ENCODE measurements at places on chromosomes 1 and 21. TPM values are rescaled to one million over a fixed set of nuclear protein-coding genes. Genes with fewer than 3 reads are reported as not detected.

The PRR9 gene
- not detected for total RNA-seq

The STYXL2 gene
- total RNA-seq, result not detected

The CCDC190 gene
- not detected for total RNA-seq

The LCE1B gene
- total RNA-seq, result not detected

The TPTE gene
- total RNA-seq, result not detected

The SLC45A1 gene
- total RNA-seq, result 0.82 TPM

The SEC16B gene
- total RNA-seq, result 1.6 TPM

The FCRL1 gene
- total RNA-seq, result not detected

GRCh38 chr1:66295803-66296202, 238.2 kb upstream of the SGIP1 start:
- no peak overlapping the region for H3K27ac ChIP-seq
- no peaks in the 10 kb centered on the region for H3K36me3 ChIP-seq
- DNase-seq, result no peak
- no peak overlapping the region for H3K4me3 ChIP-seq
- no peaks in the 10 kb centered on the region for H3K27me3 ChIP-seq
- H3K4me1 ChIP-seq, result no peaks in the 10 kb centered on the region

- H3K4me1 ChIP-seq, result peaks cover 47% of the 10 kb centered on the region
- H3K4me3 ChIP-seq, result no peak overlapping the region
- no peaks in the 10 kb centered on the region for H3K27me3 ChIP-seq
- peak; percentile 90 for DNase-seq
These were observed 18.8 kb downstream of the SLX9 start for GRCh38 chr21:44958471-44959191.

- DNase-seq, result peak; percentile 89
- peak overlapping the region; percentile 61 for H3K4me3 ChIP-seq
- peaks cover 13% of the 10 kb centered on the region for H3K36me3 ChIP-seq
- peaks cover 13% of the 10 kb centered on the region for H3K4me1 ChIP-seq
These were observed 467 bp downstream of the THRAP3 start for GRCh38 chr1:36224537-36225282.

GRCh38 chr1:19596065-19596713, 47.9 kb upstream of the NBL1 start:
- H3K27ac ChIP-seq, result peak overlapping the region; percentile 89
- H3K4me1 ChIP-seq, result peaks cover 16% of the 10 kb centered on the region
- no peaks in the 10 kb centered on the region for H3K27me3 ChIP-seq
- no peak for DNase-seq
- H3K36me3 ChIP-seq, result no peaks in the 10 kb centered on the region
- H3K4me3 ChIP-seq, result peak overlapping the region; percentile 85

GRCh38 chr1:83512373-83513193, 486.3 kb downstream of the TTLL7 start:
- no peaks in the 10 kb centered on the region for H3K27me3 ChIP-seq
- H3K27ac ChIP-seq, result no peak overlapping the region
- H3K4me1 ChIP-seq, result peaks cover 25% of the 10 kb centered on the region
- no peak overlapping the region for H3K4me3 ChIP-seq

- DNase-seq, result peak; percentile 82
- peak overlapping the region; percentile 58 for H3K4me3 ChIP-seq
- no peaks in the 10 kb centered on the region for H3K27me3 ChIP-seq
- H3K27ac ChIP-seq, result peak overlapping the region; percentile 74
These were observed 7.5 kb upstream of the PARK7 start for GRCh38 chr1:7953850-7954609.

DNA sequence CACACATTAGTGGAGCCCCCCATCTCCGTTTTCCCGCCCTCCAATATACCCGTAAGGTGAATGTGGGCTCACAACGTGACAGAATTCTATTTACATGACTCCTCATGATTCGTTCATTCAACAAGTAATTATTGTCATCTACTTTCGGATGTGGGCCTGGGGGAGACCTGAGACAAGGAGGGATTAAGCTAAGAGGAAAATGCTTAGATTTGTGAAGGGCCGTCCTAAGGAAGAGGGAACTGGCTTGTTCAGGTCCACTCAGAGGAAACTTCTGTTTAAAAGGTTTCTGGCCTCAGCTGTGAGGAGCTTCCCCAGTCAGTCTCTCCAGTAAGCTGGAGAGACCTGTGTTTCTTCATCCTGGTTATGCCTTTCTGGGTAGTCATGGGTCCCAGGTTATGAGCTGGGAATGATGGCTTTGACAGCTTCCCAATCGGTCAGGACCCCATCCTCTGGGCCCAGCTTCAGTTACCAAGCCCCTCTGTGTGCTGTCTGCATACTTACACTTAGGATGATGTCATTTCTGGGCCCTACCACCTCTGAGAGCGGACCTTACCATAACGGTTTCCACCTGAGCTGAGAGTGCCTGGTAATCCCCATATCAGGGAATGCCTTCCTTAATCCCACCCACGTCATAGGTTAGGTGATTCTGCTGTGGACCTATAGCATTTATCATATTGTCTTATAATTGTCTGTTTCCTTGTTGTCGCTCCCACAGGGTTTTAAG, 687 bp upstream of the ERI3 start:
- no peak overlapping the region for H3K27ac ChIP-seq
- no peaks in the 10 kb centered on the region for H3K36me3 ChIP-seq
- no peak for DNase-seq
- H3K27me3 ChIP-seq, result no peaks in the 10 kb centered on the region
- peaks cover 8% of the 10 kb centered on the region for H3K4me1 ChIP-seq
- peak overlapping the region; percentile 79 for H3K4me3 ChIP-seq

DNA sequence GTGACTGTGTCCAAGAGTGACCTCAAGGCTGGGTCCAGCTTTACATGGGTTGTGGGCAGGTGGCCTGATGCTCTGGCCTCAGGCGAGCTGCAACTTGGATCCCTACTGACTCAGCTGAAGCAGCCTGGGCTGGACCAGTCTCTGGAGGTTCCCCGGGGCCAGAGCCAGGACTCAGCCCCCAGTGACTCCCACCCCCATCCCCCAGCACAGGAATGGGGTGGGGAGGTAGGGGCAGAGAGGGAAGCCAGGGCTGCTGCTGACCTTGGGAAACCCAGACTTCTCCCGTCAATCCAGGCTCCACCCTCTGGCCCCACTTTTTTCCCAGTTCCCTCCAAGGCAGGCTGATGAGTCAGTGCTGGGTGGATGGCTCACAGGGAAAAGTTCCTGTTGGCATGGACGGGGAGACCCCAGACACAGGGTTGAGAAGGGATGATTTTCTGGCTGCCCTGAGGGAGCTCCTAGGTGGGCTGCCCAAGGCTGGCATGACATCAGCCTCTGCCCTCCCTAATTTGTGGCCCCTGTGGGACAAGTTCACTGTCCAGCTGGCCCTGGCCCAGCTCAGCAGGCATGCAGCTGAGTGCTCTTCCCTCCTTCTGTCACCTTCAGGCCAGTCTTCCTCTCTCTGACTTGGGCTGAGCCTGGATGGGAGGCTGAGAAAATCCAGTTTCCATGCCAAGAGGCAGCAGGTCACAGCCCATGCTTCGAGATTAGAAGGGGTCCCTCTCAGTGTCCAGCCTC, 2.2 kb downstream of the ZC3H12A start:
- H3K27ac ChIP-seq, result peak overlapping the region; percentile 64
- peak overlapping the region; percentile 75 for H3K4me3 ChIP-seq
- H3K36me3 ChIP-seq, result peaks cover 23% of the 10 kb centered on the region
- DNase-seq, result no peak
- H3K27me3 ChIP-seq, result no peaks in the 10 kb centered on the region
- H3K4me1 ChIP-seq, result peaks cover 60% of the 10 kb centered on the region

GRCh38 chr1:241998412-241998921, 431 bp downstream of the MAP1LC3C start:
- no peaks in the 10 kb centered on the region for H3K36me3 ChIP-seq
- H3K4me3 ChIP-seq, result peak overlapping the region; percentile 33
- H3K27me3 ChIP-seq, result no peaks in the 10 kb centered on the region
- no peaks in the 10 kb centered on the region for H3K4me1 ChIP-seq
- no peak overlapping the region for H3K27ac ChIP-seq

DNA sequence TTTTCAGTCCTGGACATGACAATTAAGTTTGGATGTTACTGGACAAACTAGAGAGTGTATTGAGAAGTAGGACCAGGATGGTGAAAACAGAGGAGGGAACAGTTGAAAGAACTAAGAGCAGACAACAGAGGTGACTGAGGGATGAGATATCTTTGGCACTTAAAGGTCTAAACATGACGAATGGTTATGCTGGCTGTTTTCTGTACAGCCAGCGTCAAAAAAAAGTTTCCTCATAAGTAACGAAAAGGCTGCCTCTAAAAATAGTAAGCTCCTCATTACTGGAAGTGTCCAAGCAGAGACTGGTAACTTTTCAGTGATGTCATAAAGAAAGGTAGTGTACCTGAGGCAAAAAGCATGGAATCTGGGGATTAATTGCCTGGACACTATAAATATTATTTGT, 35.2 kb upstream of the AK4 start:
- H3K4me1 ChIP-seq, result peaks cover 4% of the 10 kb centered on the region
- DNase-seq, result no peak
- no peak overlapping the region for H3K4me3 ChIP-seq
- no peaks in the 10 kb centered on the region for H3K27me3 ChIP-seq

DNA sequence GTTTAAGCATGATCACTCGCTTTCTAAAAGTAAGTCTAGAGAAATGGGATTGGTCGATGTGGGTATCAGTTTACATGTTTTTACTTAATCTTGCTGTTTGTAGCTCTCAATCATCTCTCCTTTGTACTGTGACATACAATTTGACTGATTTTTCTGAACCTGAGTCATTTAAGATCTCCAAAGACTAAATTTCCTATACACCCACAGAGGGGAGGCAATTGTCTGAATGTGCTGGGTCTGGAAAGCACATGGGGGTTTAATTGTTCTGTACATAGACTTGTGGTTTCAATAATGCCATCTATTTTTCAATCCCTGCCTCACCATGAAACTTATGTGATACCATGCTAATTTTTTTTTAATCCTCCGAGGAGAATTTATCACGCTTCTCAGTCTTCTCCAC, 65.8 kb downstream of the USP25 start:
- H3K27me3 ChIP-seq, result no peaks in the 10 kb centered on the region
- H3K27ac ChIP-seq, result no peak overlapping the region
- peaks cover 37% of the 10 kb centered on the region for H3K4me1 ChIP-seq
- DNase-seq, result peak; percentile 69
- H3K4me3 ChIP-seq, result no peak overlapping the region
- peaks cover 8% of the 10 kb centered on the region for H3K36me3 ChIP-seq

- H3K4me1 ChIP-seq, result no peaks in the 10 kb centered on the region
- no peak overlapping the region for H3K27ac ChIP-seq
- DNase-seq, result no peak
- no peaks in the 10 kb centered on the region for H3K36me3 ChIP-seq
- no peaks in the 10 kb centered on the region for H3K27me3 ChIP-seq
These were observed 210.3 kb upstream of the USP24 start for GRCh38 chr1:55425310-55425930.

DNA sequence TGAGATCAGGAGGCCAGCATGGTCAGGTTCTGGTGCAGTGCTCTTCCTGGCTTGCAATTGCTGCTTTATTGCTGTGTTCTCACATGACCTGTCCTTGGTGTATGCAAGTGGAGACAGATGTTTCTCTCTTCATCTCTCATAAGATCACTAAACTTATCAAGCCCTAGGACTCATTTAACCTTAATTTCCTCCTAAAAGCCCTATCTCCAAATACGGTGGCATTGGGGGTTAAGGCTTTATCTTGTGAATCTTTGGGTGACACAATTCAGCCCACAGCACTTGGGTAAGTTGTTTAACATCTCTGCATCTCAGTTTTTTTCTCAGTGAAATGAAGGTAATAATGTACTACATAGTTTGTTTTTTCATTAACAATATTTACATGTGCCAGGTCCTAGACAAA, 152.4 kb downstream of the RWDD3 start:
- no peak for DNase-seq
- no peaks in the 10 kb centered on the region for H3K36me3 ChIP-seq
- peaks cover 21% of the 10 kb centered on the region for H3K27me3 ChIP-seq

- peaks cover 88% of the 10 kb centered on the region for H3K27me3 ChIP-seq
- H3K4me3 ChIP-seq, result no peak overlapping the region
- DNase-seq, result no peak
- no peaks in the 10 kb centered on the region for H3K36me3 ChIP-seq
These were observed 1.7 kb downstream of the LHX9 start for GRCh38 chr1:197918807-197919345.

- no peak for DNase-seq
- H3K4me3 ChIP-seq, result no peak overlapping the region
- H3K27me3 ChIP-seq, result no peaks in the 10 kb centered on the region
- no peaks in the 10 kb centered on the region for H3K36me3 ChIP-seq
- no peak overlapping the region for H3K27ac ChIP-seq
These were observed 16.6 kb upstream of the ZNF678 start for GRCh38 chr1:227546598-227547309.

- no peak overlapping the region for H3K27ac ChIP-seq
- H3K36me3 ChIP-seq, result no peaks in the 10 kb centered on the region
- no peaks in the 10 kb centered on the region for H3K27me3 ChIP-seq
- no peak overlapping the region for H3K4me3 ChIP-seq
- H3K4me1 ChIP-seq, result no peaks in the 10 kb centered on the region
These were observed 41.6 kb downstream of the LAMC2 start for GRCh38 chr1:183227422-183228346.

DNA sequence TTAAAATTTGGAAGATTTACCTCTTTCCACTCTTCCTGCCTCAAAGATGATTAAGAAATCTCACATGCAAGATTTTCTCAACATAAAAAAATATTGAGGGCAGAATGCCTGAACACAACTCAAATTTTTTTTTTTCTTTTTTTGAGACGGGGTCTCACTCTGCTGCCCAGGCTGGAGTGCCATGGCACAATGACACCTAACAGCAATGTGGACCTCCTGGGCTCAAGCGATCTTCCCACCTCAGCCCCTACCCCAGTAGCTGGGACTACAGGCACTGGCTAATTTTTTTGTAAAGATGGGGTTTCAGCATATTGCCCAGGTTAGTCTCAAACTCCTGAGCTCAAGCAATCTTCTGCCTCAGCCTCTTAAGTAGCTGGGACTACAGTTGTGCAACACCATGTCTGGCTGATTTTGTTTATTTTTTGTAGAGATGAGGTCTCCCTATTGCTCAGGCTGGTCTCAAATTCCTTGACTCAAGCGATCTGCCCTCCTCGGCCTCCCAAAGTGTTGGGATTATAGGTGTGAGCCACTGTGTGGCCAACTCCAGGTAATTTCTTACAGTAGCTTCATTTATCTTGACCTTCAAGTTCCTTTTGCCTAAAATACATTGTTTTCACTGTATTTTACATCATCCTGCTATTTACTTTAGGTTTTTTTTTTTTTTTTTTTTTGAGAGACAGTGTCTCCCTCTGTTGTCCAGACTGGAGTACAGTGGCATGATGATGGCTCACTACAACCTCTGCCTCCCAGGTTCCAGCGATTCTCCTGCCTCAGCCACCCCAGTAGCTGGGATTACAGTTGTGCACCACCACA, 10.4 kb downstream of the NUCKS1 start:
- H3K27ac ChIP-seq, result no peak overlapping the region
- DNase-seq, result no peak
- no peaks in the 10 kb centered on the region for H3K27me3 ChIP-seq
- peaks cover 18% of the 10 kb centered on the region for H3K4me1 ChIP-seq
- peaks cover 50% of the 10 kb centered on the region for H3K36me3 ChIP-seq

GRCh38 chr21:32134441-32135130, 144.3 kb downstream of the MIS18A start:
- no peaks in the 10 kb centered on the region for H3K4me1 ChIP-seq
- H3K36me3 ChIP-seq, result no peaks in the 10 kb centered on the region
- H3K4me3 ChIP-seq, result no peak overlapping the region
- DNase-seq, result no peak

Data from A673 (cell line).